ENCODE measurements at places on chromosomes 11 and 22. TPM values are rescaled to one million over a fixed set of nuclear protein-coding genes. Genes with fewer than 3 reads are reported as not detected.

The GTF2H1 gene
- 74.4 TPM for total RNA-seq

The SPON1 gene
- total RNA-seq, result 30.1 TPM

DNA sequence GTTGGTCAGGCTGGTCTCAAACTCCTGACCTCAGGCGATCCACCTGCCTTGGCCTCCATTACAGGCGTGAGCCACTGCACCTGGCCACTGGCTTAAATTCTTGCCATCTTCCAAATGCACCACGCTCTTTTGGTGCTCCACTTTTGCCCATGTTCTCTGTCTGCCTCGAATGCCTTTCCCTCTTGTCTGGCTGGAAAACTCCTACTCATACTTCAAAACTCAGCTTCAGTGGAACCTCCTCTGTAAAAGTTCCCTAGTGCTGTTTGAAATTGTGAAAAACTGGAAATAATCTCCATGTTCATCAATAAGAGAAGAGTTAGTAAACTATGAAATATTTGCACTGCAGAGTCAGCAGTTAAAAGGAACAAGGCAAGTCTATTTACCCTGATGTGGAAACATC, 11.5 kb downstream of the VWCE start:
- no peaks in the 10 kb centered on the region for H3K4me1 ChIP-seq
- H3K27me3 ChIP-seq, result no peaks in the 10 kb centered on the region
- no peak for DNase-seq
- no peak overlapping the region for H3K27ac ChIP-seq
- no peaks in the 10 kb centered on the region for H3K36me3 ChIP-seq

The TRIOBP gene
- 95.0 TPM for total RNA-seq

DNA sequence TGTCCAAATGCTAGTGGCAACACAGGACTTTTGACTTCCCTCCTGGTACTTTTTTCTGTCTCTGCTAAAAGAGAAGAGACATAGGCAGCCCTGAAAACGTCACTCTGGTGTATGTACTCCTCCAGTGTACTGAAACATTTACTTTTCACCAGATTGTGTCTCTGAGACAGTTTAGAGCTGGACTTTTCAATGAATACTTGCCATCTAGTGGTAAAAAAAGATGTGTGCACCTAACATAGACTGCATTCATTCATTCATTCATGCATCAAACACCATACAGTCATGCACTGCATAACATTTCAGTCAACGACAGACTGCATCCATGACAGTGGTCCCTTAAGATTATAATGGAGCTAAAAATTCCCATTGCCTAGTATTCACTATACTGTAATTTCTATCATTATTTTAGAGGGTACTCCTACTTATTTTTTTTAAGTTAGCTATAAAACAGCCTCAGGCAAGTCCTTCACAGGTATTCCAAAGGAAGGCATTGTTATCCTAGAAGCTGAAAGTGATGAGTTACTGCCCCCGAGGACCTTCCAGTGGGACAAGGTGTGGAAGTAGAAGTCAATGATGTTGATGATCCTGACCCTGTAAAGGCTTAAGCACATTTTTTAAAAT, 186.2 kb downstream of the SPON1 start:
- no peak overlapping the region for H3K27ac ChIP-seq
- H3K36me3 ChIP-seq, result no peaks in the 10 kb centered on the region
- no peak for DNase-seq
- H3K4me3 ChIP-seq, result no peak overlapping the region

GRCh38 chr11:57196596-57196995, 14.8 kb downstream of the LRRC55 start:
- H3K4me3 ChIP-seq, result no peak overlapping the region
- no peak overlapping the region for H3K27ac ChIP-seq
- H3K36me3 ChIP-seq, result no peaks in the 10 kb centered on the region
- no peak for DNase-seq
- H3K4me1 ChIP-seq, result no peaks in the 10 kb centered on the region

DNA sequence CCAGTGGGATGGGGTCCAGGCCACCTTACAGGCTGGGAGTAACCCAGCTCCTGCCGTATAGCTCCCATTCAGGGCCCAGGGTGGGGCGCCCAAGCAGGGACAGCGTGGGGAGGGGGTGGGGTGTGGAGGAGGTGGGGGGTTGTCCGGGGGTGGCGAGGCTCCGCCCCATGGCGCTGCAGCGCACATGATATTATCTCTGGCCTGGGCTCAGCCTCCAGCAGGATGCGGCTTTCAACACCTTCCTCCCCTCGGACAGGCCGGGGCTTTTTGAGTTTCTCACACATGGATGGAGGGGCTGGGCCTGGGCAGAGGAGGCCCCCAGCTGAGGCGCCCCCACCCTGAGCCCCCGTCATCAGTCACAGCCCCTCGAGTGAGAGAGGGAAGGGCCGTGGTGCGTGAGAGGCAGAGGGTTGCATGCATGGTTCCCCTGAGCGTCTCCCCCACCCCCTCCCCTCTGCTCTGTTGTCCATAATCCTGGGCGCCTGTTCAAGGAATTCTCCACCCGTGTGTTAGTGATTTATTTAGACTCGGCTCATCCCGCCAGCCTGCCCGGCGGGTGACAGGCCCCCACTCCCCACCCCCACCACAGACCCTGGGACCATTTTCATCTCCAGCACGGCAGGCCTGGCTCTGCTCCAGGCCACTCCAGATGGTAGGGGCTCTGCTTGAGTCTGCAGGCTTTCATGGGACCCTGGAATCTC, 44.9 kb downstream of the WNT11 start:
- no peaks in the 10 kb centered on the region for H3K36me3 ChIP-seq
- H3K27me3 ChIP-seq, result no peaks in the 10 kb centered on the region
- H3K27ac ChIP-seq, result no peak overlapping the region
- H3K4me1 ChIP-seq, result peaks cover 4% of the 10 kb centered on the region
- H3K4me3 ChIP-seq, result no peak overlapping the region
- DNase-seq, result no peak

Data from breast epithelium (tissue), 4 donors.